Left ventricle myocardium superior (tissue), 1 donor: ENCODE measurements at places on chromosomes 12 and 14.

DNA sequence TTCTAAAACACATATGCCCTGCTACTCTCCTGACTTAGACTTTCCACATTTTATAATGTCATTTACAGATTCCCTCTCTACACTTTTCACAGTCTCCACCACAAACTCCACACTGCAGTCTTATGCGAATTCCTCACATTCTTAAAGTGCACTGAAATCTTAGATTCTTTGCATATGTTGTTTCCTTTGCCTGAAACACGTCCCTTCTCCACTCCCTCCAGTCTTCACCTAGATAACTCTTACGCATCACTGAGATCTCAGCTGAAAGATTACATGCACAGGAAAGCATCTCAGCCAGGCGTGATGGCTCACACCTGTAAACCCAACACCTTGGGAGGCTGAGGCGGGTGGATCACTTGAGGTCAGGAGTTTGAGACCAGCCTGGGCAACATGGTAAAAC, 3.8 kb upstream of the ARHGAP9 start:
- no peak for DNase-seq

DNA sequence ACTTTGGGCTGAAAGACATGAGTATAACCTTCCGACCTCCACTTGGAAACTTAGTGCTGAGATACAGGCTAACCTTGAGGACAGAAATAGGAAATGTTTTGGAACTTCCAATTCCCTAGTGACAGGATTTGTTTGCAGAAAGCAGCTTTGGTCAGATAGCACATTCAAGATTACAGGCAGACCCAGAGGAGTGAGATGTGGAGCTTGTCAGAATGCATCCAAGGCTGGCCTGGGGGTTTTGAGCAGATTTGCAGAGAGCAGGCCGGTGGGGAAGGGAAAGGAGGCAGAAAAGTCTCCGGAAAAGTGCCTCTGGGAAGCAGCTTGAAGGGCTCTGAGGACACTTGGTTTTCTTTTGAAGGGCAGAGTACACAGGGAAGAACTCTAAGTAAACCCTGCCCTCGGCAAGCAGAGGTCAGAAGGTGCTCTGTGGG, 180.3 kb downstream of the ETV6 start:
- DNase-seq: no peak

DNA sequence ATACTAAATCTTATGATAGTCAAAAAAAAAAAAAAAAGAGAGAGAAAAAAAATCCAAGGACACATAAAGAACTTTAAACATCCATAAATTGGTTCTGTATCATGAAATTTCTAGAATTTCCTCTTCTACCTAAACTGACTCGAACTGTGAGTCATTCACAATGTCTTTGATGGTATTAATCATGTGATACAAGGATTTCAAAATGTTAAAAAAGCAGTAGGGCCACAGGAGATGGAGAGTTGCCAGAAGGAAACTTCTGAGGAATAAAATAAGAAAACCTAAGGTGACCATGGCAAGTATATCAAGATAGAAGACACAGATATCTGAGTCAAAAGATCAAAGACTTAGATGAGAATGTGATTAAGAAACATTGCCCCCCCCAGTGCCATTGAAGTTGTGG, 1320.9 kb upstream of the FLRT2 start:
- no peak for DNase-seq

DNA sequence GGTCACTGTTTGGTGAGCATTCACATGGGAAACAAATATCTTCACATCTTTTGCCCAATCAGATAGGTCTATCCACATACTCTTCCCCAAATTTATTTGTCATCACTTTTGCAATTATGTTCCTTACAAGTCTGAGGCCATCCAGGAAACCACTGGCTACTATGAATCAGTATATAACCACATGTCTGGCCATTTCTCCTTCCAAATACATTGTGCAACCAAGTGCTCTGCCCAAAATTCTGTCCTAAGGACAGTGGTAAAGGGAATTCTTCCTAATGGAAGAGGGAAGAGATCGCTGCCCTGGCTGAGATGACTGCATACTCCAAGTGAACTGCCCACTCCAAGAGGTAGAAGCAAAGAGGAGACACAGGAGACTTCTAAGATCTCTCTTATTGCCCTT, 148.9 kb upstream of the MAX start:
- DNase-seq: no peak

GRCh38 chr12:64736771-64737170, 22.4 kb downstream of the GNS start:
- no peak for DNase-seq
